ENCODE measurements at places on chromosomes 1 and 21.

DNA sequence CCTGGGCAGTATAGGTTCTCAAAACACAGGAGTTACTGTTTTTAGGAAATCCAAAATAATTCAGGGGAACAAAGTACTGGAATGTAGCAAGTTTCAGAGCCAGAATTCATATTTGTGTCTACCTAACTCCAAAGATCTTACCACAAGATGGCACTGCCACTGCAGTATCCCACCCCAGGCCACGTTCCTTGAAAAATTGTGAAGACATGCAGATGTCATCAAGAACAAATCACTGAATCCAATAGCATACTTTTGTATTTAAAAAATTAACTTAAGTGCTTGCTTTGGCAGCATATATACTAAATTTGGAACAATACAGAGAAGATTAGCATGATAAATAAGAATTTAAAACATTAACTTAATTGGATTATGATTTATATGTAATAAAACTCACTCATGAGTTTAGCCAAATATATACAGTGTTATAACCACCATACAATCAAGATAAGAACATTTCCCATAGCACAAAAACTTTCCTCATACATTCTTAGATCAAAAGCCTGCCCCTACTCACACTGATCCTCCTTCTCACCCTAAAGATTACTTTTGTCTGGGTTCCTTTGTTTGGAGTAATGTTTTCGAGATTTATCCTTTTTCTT is 209.9 kb downstream of the FAF1 start:
- peak; percentile 11 for DNase-seq

DNA sequence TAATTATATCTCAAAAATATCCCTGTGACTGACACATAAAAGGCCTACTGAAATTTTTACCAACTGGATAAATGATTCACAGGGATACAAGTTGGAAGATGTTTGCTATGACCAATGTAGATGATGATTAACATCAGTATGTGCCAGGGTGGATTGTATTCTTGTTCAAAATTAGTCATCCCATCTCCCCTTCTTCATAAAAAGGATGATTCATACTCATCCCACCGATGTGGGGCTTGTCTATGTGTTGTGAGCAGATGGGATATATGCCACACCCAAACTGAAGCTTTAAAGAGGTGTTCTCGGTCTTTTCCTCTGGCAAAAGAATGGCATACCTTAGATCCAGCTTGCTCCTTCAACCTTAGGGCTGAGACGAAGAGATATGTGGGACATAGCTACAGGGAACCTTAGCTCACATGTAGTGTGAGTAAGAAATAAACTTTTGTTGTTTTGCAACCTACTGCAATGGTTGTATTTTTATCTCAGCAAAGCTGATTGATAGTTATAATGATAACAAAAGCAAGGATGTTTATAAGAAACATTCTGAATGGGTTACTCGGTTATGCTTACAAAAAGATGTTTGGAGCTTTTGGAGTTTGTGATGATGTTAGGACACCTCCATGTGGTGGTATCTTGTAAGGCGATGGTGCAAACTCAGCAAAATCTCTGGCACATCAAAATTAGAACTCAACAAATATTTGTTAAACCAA is 29.4 kb downstream of the SPATA17 start:
- DNase-seq, result peak; percentile 60

- DNase-seq, result no peak
Observed at GRCh38 chr1:151998611-151999362, 5.1 kb upstream of the S100A10 start.

DNA sequence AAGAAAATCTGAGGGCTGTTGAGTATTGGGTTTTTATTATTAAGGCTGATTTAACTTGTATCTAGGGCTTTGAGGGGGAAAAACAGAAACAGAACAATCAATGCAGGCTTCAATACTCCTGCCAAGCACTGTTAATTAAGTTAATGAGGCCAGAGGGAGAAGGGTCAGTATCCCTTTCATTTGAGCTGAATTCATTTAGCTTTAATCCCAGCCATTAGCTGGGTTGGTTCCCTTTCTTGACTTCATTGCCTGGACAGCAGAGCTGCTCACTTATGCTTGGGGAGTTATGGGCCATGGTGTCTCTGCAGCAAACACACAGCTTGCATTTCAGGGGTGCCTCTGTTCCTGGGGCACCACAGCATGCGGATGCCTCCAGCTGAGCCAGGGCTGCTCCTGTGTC is 16.3 kb downstream of the TLR5 start:
- no peak for DNase-seq

- no peak for DNase-seq
Observed at GRCh38 chr1:209103092-209103491, 480.4 kb upstream of the CAMK1G start.

DNA sequence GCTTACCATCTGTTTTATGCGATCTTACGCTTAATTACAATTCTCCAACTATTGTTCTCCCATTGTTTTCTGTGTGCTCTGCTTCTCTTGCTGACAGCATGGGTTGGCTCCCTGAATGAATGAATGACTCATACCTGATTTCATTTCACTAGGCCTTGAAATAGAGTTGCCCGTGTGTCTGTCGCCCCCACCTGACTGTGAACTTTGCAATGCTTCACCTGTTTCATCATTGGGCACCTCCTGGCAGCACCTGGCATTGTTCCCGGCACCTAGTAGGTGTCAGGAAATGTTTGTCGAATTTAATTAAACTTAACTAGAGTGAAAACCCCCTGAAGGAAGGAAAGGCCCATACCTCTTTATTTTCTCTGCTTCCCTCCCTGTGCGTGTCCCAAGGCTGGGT is 120.5 kb upstream of the KLHDC7A start:
- DNase-seq, result no peak

DNA sequence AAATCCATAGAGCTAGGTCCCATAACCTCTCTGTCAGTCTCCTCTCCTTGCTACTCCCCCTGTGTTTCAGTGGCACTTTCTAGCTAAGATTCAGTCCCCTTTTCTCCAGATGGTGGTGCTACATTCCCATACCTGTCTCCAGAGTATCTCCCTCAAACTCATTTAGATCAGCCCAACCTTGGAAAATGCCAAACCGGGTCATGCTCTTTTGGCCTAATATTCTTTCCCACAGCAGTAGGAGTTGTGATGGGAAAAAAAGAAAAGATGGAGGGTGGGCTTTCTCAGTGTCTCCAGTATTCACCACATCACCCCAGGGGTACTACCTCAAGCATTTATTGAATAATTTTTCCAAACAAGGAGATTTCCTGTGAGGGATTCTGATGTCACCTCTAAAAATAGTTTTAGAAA is 3.2 kb upstream of the RXFP4 start:
- DNase-seq, result no peak

- DNase-seq, result peak; percentile 91
Observed at GRCh38 chr1:65412984-65413375, 7.5 kb upstream of the LEPR start.

DNA sequence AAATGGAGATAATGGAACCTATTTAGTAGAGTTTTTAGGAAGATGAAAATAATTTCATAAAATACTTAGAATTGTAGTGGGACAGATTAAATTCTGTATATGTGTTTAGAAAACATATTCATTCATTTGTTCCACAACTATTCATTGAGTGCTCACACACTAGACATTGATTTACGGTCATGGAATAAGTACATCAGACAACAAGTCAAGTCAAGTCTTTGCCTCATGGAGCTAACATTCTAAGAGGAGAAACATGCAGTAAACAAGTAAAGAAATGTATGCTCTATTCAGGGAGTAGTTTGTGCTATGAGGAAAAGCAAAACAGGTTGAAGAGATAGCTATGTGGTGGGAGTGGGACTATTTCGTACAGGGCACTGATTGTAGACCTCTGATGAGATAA is 9.0 kb downstream of the BTBD19 start:
- DNase-seq, result no peak

GRCh38 chr1:184567009-184567408 is 180.2 kb downstream of the C1orf21 start:
- no peak for DNase-seq

Measured in HS-27A (cell line).